ENCODE measurements at places on chromosomes 1 and 21.

DNA sequence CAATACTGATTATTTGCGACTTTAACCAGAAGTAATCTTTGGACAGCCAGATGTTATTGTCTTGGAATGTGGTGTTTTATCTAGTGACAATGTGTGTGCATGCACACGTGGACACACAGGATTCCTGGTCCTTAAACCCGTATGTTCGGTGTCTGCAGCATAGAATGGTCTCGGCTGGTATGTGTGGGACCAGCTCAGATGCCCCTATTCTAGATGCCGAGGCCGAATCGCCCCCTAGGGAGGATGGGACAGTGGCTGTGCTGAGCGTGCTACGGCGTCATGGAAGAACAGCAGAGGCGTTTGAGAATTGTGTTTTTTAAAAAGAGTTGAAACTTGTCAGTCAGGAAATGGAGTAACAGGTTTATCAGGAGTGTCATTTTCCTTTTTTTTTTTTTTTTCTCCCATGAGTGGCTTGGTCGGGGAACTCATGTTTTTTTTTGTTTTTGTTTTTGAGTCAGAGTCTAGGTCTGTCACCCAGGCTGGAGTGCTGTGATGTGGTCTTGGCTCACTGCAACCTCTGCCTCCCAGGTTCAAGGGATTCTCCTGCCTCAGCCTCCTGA is 30.1 kb downstream of the SKI start:
- no peak for DNase-seq

GRCh38 chr1:40399984-40400704 is 26.6 kb downstream of the SMAP2 start:
- no peak for DNase-seq

GRCh38 chr1:55035904-55036303 is 3.4 kb upstream of the PCSK9 start:
- DNase-seq, result no peak

GRCh38 chr21:44528634-44528995 is 11.4 kb downstream of the KRTAP10-1 start:
- DNase-seq, result no peak

All from choroid plexus epithelial cell (primary cell).